Stimulated activated naive CD4-positive, alpha-beta T cell treated with Interleukin-2 at 50 U/mL for 16 hours (primary cell): ENCODE measurements at places on chromosomes 2 and 18.

- DNase-seq, result no peak
Observed at GRCh38 chr2:136219963-136220362, 102.0 kb upstream of the CXCR4 start.

- DNase-seq, result no peak
Observed at GRCh38 chr2:67389286-67389685, 7.8 kb upstream of the ETAA1 start.

DNA sequence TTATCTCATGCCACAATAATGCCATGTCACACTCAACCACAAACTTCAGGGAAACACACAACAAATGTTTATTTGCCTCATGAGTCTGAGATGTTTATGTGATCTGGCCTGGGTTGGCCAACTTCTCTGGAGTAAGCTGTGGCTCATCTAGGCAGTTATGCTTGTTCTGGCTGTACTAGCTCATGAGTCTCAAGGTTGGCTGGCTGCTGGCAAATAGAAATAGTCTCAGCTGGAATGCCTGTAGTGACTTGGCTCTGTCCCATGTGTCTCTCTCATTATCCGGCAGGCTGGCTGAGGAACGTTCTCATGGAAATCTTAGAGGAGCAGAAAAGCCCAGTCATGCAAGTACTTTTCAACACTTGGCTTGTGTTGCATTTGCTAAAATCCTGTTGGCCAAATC, 234.9 kb upstream of the CDH2 start:
- no peak for DNase-seq

DNA sequence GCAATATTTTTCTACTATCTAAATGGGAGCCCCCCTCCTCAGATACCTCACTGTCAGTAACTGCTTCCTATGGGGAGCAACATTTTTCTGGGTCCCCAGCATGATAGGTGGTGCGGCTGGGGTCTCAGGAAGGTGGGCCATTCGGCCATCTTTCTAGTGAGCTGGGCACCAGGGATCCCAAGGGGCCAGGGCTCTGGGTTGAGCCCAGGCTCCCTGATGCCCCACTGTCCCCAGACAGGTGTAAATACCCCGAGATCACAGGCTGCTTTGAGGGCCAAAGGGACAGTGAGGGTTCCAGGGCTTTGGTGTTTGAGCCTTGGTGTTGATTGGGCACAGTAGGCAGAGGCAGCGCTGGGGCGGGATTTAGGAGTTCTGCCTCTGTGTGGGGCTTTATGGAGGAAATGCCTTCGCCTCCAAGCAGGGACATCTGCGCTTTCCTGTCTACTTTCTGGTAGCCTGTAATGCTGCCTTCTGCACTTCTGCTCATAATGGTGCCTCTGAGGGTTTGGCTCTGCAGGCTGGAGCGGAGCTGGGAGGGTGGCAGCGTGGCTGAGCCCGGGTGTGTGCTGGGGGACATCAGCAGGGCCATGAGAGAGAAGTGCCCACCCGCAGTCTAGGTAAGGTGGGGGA, 5.3 kb downstream of the ITM2C start:
- no peak for DNase-seq

GRCh38 chr2:20490300-20491181, 43.7 kb downstream of the RHOB start:
- no peak for DNase-seq

DNA sequence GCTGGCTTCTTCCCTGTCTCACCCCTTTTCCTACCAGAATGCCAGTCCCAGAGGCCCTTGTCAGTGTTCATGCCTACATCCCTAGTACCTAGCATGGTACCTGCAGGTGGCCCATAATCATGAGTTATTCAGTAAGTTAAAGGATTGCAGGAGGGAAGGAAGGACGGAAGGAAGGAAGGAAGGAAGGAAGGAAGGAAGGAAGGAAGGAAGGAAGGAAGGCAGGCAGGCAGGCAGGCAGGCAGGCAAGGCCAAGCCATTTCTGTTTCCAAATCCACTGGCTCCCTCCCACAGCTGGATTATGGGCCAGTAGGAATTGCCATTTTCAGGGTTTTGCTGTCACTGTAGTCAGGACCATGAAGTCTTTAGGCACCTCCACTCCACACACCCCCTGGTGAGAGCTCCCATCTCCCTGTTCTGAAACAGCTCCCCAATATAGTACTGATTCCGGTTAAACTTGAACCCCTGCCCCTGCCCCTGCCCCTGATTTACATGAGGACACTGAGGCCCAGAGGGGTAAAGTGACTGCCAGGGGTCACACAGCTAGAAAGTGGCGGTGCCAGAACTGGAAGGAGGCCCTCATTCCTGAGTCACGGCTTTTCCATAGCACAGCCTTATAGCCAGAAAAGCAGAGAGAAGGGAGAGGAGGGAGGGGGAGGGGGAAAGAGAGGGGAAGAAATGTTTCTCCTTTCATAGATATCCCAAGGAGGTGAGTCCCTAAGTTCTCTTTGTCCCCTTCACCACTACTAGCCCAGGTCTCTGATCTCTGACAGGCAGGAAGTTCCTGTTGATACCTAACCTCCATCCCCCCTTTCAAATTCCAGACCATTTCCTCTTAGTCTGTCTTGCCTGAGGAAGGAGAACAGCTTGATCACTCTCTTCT, 12.2 kb upstream of the TNS1 start:
- no peak for DNase-seq

GRCh38 chr2:222427646-222428301, 3.4 kb downstream of the SGPP2 start:
- no peak for DNase-seq

DNA sequence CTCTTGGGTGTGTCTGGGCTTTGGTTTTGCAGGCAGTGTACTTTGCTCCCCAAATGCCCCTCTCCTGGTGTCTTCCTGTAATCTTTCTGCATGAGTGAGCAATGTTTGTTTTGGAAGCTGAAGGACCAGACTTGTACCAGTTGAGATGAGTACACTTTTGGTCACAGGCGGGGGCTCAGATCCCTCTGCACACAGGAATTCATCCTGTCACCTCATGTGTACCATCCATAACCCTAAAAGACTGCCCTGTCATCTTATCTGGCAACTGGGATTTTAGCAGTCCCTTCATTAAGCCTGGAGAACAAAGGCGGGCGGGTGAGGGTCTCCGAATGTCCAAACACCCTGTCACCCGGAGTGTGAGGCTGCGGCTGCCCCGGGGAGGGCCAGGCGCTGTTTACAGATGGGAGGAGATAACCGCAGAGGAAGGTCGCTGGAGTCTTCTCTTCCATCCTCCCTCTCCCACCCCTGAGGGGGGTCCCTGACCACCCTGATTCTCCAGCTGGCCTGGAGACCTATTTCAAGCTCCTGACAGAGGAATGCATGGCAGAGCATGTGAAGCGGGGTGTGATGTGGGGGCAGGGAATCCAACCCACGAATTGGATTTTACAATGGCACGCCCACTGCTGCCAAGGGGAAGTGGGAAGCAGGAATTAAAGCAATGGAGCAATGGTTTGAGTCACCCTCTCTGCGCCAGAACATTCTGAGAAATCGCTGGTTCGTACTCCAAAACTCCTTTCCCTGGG, 158.2 kb upstream of the MYCN start:
- no peak for DNase-seq

- no peak for DNase-seq
Observed at GRCh38 chr2:100869120-100869519, 49.2 kb downstream of the NPAS2 start.

DNA sequence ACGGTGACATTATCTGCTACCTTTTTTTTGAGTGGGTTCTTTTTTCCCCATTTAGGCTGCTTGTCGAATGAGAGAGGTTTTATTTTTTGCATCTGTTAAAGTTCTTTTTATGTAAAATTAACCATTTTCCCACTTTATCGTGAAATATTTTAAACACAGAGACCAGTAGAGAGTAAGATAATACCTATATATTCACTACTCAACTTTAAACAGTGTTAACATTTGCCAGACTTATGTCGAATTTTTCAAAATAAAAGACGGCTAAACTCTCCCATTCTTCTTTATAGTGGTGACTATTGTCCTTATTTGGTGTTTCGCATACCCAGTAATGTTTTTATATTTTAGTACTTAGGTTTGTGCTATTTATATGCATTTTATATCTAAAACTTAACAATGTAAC, 743 bp upstream of the PUS10 start:
- DNase-seq, result no peak

- no peak for DNase-seq
Observed at GRCh38 chr2:126703311-126703710, 47.4 kb downstream of the GYPC start.
